A549 treated with Mapracorat at 1 μM for 4 hours (cell line): ENCODE measurements at places on chromosomes 13 and 19. TPM values are rescaled to one million over a fixed set of nuclear protein-coding genes. Genes with fewer than 3 reads are reported as not detected.

The BRCA2 gene
- 3.7 to 6.5 TPM (median 4.8 TPM) in 5 replicates for total RNA-seq

The ATXN8OS gene
- not detected in 5 replicates for total RNA-seq

The ZNF579 gene
- 19.1 to 31.9 TPM (median 29.7 TPM) in 5 replicates for total RNA-seq

The KLHL1 gene
- total RNA-seq: not detected in 5 replicates

The ATF5 gene
- 39.0 to 57.8 TPM (median 54.8 TPM) in 5 replicates for total RNA-seq

The PAN3 gene
- total RNA-seq: 6.7 to 8.2 TPM (median 7.8 TPM) in 5 replicates

The LILRB5 gene
- not detected in 5 replicates for total RNA-seq

The SYCN gene
- total RNA-seq: not detected in 5 replicates

The OVOL3 gene
- total RNA-seq: 0.29 to 0.78 TPM (median 0.41 TPM) in 4 of 5 replicates, not detected in the other

The DLL3 gene
- 6.5 to 11.3 TPM (median 10.5 TPM) in 5 replicates for total RNA-seq

The ZNF575 gene
- 1.5 to 2.5 TPM (median 1.8 TPM) in 5 replicates for total RNA-seq

The URAD gene
- not detected in 5 replicates for total RNA-seq

The FXYD3 gene
- 0.26 to 0.58 TPM (median 0.36 TPM) in 5 replicates for total RNA-seq

The KIR3DL1 gene
- not detected in 5 replicates for total RNA-seq

The RFPL4A gene
- total RNA-seq: 0.35 to 0.58 TPM (median 0.41 TPM) in 5 replicates

The CRLF1 gene
- total RNA-seq: 3.0 to 7.7 TPM (median 5.0 TPM) in 5 replicates

The SLC25A41 gene
- total RNA-seq: 0.11 to 0.20 TPM (median 0.17 TPM) in 4 of 5 replicates, not detected in the other

The ZBTB32 gene
- not detected in 5 replicates for total RNA-seq

The FCAR gene
- not detected in 5 replicates for total RNA-seq

The IGLON5 gene
- 0.06 to 0.09 TPM (median 0.08 TPM) in 4 of 5 replicates, not detected in the other for total RNA-seq

The FLT3LG gene
- total RNA-seq: 1.1 to 1.4 TPM (median 1.3 TPM) in 5 replicates

The CBLC gene
- total RNA-seq: not detected in 5 replicates

The GPC5 gene
- total RNA-seq: not detected in 5 replicates

The ZNF17 gene
- total RNA-seq: 3.8 to 7.0 TPM (median 4.9 TPM) in 5 replicates

The DIRAS1 gene
- 3.1 to 4.9 TPM (median 4.2 TPM) in 5 replicates for total RNA-seq

The INSL3 gene
- 0.33 to 0.85 TPM (median 0.60 TPM) in 5 replicates for total RNA-seq

The LRRC4B gene
- 0.28 to 0.51 TPM (median 0.50 TPM) in 5 replicates for total RNA-seq

The NR2F6 gene
- 27.2 to 64.7 TPM (median 62.9 TPM) in 5 replicates for total RNA-seq

The IL17D gene
- total RNA-seq: 0.95 to 1.4 TPM (median 1.3 TPM) in 5 replicates

The KCNRG gene
- total RNA-seq: 0.43 to 0.78 TPM (median 0.57 TPM) in 5 replicates

The DENND1C gene
- total RNA-seq: 0.22 to 0.33 TPM (median 0.24 TPM) in 5 replicates

The LGALS4 gene
- total RNA-seq: 0.41 to 0.74 TPM (median 0.63 TPM) in 5 replicates

The MAP4K1 gene
- 0.85 to 1.6 TPM (median 1.3 TPM) in 5 replicates for total RNA-seq

The NXNL1 gene
- total RNA-seq: not detected in 5 replicates

The ACTMAP gene
- 15.8 to 20.1 TPM (median 19.3 TPM) in 5 replicates for total RNA-seq

The ANGPTL8 gene
- total RNA-seq: 0.52 TPM in 1 of 5 replicates, not detected in the others

The CEACAM3 gene
- not detected in 5 replicates for total RNA-seq

The CYP2S1 gene
- total RNA-seq: 18.9 to 24.2 TPM (median 19.7 TPM) in 5 replicates

The KLK8 gene
- not detected in 5 replicates for total RNA-seq
